ENCODE measurements at places on chromosomes 4 and X.

DNA sequence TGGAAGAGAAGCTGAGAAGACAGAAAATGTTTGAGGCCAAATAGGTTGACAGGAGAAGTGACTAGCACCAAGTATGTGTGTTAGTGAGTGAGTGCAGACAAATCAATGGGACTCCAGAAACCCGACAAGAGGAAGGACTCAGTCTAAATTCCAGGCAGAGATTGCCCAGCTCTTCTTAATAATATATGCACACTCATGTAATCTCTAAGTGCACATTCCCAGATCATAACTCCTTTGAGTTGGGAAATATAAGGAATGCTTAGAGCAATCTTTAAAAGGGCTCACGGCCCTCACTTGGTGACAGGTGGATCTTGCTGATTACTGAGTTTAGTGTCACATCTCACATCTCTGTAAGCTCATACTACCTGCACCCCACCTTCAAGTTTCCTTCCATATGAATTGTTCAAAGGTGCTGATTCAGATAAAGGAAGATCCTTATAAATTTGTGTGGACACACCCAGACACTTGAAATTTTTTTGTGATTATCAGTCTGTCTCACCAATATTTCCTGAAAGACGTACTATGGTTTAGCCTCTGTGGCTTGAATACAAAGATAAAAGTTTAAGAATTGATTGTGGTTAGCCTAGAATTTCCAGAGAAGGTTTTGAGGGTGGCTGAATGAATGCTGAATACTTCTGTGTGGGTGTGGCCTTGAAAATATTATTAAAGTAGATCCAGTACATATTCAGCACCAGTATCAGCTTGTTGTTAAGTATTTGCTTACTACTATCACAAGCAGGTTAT lies 205.1 kb upstream of the UGT8 start:
- H3K4me1 ChIP-seq: no peaks in the 10 kb centered on the region
- no peak overlapping the region for H3K27ac ChIP-seq
- H3K27me3 ChIP-seq: peaks cover 6% of the 10 kb centered on the region
- DNase-seq: no peak
- H3K36me3 ChIP-seq: no peaks in the 10 kb centered on the region

- H3K27ac ChIP-seq: no peak overlapping the region
- no peak overlapping the region for H3K4me3 ChIP-seq
- H3K36me3 ChIP-seq: no peaks in the 10 kb centered on the region
- no peaks in the 10 kb centered on the region for H3K4me1 ChIP-seq
Measured at GRCh38 chr4:141416677-141417363, 196.1 kb downstream of the ZNF330 start.

DNA sequence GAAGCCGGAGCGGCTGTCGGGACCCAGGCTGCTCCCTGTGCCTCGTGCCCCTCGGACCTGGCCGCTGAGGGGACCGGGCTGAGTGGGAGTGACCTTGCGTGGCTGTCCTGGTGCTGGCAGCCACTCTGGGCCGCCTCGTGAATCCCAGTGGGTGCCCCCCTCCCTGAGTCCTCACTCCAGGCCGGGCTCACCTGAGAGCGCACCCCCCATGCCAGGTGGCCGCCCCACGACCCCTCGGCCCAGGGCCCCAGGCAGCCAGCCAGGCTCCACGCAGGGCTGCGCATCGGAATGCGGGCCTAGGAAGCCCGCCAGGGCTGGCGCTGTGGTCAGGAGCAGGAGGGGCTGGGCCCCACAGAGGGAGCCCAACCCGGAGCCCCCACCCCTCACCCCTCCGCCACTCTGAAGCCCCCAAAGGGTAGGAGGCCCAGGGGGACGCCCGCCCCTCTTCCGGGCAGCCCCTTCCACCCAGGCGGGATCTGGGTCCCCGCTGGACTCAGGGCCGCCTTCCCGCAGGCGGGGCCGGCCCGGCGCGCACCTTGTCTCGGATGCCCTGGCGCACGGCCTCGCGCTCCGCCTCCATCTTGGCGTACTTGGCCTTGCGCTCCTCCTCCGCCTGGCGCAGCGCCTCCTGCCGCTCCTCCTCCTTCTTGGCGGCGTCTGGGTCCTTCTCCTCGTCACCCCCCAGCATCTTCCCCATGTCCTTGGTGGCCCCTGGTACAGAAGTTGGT lies 33.9 kb downstream of the CPLX1 start:
- peaks cover 15% of the 10 kb centered on the region for H3K4me1 ChIP-seq
- DNase-seq: peak; percentile 46
- peak overlapping the region; percentile 78 for H3K4me3 ChIP-seq
- H3K27me3 ChIP-seq: peaks cover 47% of the 10 kb centered on the region
- no peak overlapping the region for H3K27ac ChIP-seq

DNA sequence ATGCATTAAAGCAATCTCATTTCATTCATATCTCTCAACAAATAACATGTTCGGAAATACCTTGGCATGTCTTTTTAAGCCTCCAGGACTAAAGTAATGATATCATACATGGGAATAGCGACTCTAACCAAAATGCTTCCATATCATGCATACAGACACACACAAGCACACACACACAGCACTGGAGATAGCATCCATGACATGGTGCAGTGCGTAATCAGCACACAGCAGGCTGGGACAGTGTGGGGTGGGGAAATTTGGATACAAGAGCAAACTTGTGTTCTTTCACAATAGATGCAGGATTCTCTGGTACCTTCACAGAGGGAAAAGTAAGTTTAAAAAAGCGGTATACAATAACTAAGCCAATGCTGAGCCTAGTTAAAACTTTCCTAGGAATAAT lies 132.3 kb upstream of the HPGD start:
- no peak overlapping the region for H3K4me3 ChIP-seq
- no peaks in the 10 kb centered on the region for H3K4me1 ChIP-seq
- H3K36me3 ChIP-seq: no peaks in the 10 kb centered on the region
- no peak overlapping the region for H3K27ac ChIP-seq
- DNase-seq: no peak
- H3K27me3 ChIP-seq: no peaks in the 10 kb centered on the region

DNA sequence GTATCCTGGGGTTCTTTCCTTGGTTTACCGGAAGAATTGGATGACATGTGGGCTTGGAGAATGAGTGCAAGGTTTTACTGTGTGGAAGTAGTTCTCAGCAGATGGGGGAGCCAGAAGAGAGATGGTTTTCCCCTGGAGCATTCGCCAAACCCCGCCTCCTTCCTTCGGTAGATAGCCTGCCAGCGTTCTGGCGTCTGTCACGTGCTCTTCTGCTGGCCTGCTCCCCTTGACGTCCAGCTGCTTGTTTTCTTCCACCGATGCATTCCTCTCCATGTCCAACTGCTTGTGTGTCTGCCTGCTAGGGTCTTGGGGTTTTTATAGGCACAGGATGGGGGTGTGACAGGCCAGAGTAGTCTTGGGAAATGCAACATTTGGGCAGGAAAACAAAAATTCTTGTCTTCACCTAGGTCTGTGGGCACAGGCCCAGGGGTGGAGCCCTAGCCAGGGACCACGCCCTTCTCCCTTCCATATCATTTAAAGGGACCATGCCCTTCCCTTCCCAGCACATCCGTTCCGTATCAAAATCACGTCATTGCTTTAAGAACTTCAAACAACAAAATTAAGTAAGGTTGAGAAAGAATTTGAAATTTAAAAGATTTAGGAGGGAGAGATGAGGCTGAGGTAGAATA lies 538.7 kb upstream of the SMIM31 start:
- H3K36me3 ChIP-seq: no peaks in the 10 kb centered on the region
- no peak for DNase-seq
- H3K27ac ChIP-seq: no peak overlapping the region
- H3K27me3 ChIP-seq: peaks cover 1% of the 10 kb centered on the region

- no peak for DNase-seq
- no peak overlapping the region for H3K27ac ChIP-seq
- H3K27me3 ChIP-seq: peaks cover 3% of the 10 kb centered on the region
- H3K4me1 ChIP-seq: no peaks in the 10 kb centered on the region
Measured at GRCh38 chr4:114423582-114423981, 175.0 kb upstream of the UGT8 start.

- no peak for DNase-seq
- H3K36me3 ChIP-seq: no peaks in the 10 kb centered on the region
- no peak overlapping the region for H3K4me3 ChIP-seq
- peaks cover 4% of the 10 kb centered on the region for H3K27me3 ChIP-seq
- no peaks in the 10 kb centered on the region for H3K4me1 ChIP-seq
Measured at GRCh38 chr4:5009796-5010195, 9.5 kb downstream of the CYTL1 start.

Data from activated T-helper 1 cell treated with anti-CD3 and anti-CD28 coated beads, Interleukin-12 subunit alpha, Interleukin-12 subunit beta, Interleukin-2, Interleukin-4 antibody, amounts not matched to agents 30 ng/mL and 10 ng/mL and 1 ng/mL, durations not matched to agents 14 hours and 24 hours and 36 hours (primary cell).